ENCODE measurements at places on chromosomes 4 and X. TPM values are rescaled to one million over a fixed set of nuclear protein-coding genes. Genes with fewer than 3 reads are reported as not detected.

FAM184B gene
- total RNA-seq: under 0.01 TPM

TMEM255A gene
- 0.07 TPM for total RNA-seq

KIAA1210 gene
- total RNA-seq: not detected

BMPR1B gene
- 9.2 TPM for total RNA-seq

RNF150 gene
- total RNA-seq: 3.2 TPM

MEPE gene
- total RNA-seq: not detected

ETNPPL gene
- total RNA-seq: 0.04 TPM

MBNL3 gene
- total RNA-seq: 3.0 TPM

TSPAN5 gene
- total RNA-seq: 20.5 TPM

Measured in kidney epithelial cell (primary cell).